Amygdala (tissue), 56 donors: ENCODE measurements at places on chromosomes 1 and 21.

- no peak for DNase-seq
Measured at GRCh38 chr1:226530591-226530990, 18.0 kb upstream of the STUM start.

GRCh38 chr1:31675756-31676155 lies 28.1 kb downstream of the COL16A1 start:
- no peak for DNase-seq

- no peak for DNase-seq
Measured at GRCh38 chr1:168369655-168370054, 89.0 kb downstream of the TBX19 start.

DNA sequence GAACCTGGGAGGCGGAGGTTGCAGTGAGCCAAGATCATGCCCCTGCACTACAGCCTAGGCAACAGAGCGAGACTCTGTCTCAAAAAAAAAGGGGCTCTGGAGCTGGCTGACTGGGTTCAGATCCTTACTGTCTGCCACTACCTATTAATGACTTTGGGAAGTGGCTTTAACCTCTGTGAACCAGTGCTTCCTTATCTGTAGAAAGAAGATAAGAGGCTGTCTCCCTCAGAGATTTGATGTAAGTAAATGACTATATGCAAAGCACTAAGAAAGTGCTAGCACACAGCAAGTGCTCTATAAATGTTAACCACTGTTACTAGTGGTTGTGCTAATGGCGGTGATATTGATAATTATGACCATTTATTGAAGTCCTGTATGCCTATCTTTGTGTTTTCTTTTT lies 94.6 kb downstream of the VPS13D start:
- no peak for DNase-seq

- DNase-seq = no peak
Measured at GRCh38 chr1:221072214-221072613, 193.0 kb downstream of the HLX start.

DNA sequence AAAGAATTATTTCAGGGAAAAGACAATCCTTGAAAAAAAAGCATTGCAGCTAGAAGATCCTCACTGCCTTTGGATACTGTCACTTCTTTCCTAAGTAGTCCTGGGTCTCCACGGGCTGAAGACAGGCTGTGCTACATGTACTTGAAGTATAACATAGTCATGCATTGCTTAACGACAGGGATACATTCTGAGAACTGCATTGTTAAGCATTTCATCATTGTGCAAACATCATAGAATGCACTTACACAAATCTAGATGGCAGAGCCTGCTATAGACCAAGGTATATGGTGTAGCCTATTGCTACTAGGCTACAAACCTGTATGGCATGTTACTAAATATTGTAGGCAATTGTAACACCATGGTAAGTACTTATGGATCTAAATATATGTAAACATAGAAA lies 54.0 kb downstream of the KIAA0040 start:
- no peak for DNase-seq

DNA sequence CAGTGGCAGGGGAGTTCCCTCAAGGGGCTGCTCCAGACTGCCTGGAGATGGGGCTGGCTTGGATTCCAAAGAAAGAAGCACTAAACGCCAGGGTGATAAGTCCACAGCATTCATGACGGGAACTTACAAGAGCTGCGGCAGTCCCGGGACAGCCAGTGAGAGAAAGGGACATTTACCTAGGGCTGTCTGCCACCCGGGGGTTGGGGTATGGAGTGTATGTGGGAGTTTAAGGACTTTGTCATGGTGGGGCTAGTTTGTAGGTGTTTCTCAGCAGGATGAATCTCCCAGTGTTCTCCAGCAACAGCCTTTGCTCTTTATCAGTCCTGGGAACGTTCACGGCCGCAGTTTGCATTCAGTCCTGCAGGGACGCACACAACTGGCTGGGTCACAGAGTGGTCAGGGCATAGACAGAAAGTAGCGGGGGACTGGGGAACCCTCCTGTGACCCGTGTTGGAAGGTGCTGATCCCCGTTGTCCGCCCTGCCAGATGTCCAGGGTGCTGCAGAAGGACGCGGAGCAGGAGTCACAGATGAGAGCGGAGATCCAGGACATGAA lies 41.4 kb upstream of the HMGN1 start:
- DNase-seq = no peak

- no peak for DNase-seq
Measured at GRCh38 chr1:37483785-37484184, 9.4 kb downstream of the ZC3H12A start.

DNA sequence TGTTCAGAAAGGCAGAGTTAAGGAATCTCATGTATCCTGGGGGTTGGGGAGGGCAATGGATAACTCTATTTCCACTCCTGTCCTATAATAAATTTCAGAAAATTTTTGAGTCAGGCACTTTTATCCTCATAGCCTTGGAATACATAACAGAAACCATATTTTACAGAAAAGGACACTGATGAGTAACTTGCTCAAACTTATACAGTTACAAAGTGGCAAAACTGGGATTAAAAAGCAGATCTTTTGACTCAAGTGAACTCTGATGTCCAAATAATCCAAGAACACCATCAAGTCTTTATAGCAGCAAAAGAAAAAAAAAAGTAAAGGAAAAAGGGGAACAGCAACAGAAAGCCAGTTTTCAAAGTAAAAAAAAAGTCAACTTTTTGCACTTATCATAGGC lies 36.9 kb downstream of the PHC2 start:
- no peak for DNase-seq

DNA sequence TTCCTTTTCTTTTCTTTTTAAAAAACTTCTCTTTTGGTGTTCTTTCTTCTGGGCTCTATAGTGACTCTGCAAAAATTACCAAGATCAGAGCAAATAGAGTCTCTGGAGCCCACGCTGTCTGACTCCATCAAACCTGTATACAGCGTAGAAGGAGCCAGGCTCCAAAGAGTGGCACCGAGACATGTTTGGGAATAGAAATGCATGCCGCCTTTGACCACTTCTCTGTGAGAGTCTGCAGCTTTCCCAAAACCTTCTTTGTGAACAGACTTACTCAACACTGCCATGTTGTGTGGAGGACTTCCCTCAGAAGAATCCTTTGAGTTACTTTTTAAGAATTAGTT lies 55.3 kb downstream of the GORAB start:
- no peak for DNase-seq

- no peak for DNase-seq
Measured at GRCh38 chr21:33512481-33512880, 21.0 kb upstream of the DNAJC28 start.

GRCh38 chr1:175792136-175792535 lies 48.7 kb upstream of the TNR start:
- DNase-seq = no peak

- DNase-seq = no peak
Measured at GRCh38 chr1:244230470-244230869, 179.4 kb downstream of the ZBTB18 start.

GRCh38 chr1:2091611-2092604 lies 41.7 kb downstream of the PRKCZ start:
- peak; percentile 38 for DNase-seq

GRCh38 chr1:29062157-29062942 lies 61.4 kb downstream of the TMEM200B start:
- DNase-seq = no peak

- DNase-seq = no peak
Measured at GRCh38 chr1:20988943-20989342, 187.8 kb downstream of the EIF4G3 start.

DNA sequence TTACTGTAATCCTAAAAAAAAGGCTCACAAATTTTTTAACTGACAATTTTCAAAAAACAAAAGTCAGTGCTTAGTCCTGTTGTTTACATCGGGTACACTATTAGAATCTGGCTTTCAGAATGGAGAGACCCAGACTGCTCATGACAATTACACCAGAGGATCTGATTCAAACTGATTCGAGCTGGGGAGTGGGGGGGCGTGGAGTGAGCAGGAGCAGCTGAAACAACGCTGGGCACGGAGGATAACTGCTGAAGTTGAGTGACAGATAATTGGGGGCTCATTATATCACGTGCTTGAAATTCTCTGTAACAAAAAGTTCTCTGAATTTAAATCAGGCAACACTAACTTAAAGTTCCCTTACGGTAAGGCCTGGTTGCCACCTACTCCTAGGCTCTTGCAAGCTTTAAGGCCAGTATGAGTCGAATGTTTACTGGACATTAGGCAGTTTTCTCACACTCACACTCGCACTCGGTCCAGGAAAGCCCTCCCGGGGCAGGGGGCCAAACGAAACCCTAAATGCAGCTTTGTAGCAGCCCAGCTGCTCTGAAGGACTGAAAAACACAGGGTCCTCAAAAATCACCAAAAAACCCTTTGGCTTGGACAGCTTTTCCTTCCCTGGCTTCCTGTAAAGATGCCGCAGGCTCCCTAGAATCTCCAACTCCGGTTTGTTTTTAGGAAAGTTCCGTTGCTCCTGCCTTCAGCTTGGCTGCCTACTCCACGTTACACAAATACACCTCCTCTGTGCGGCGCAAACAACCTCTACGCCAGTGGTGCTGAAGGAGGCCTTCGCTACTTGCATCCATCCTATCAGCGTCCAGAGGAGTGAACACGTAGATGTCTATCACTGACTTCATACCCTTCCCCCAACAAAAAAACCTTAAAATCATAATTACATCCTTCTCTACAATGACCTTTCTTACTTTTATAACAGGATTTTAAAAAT lies 42.9 kb downstream of the CAPZB start:
- no peak for DNase-seq

- DNase-seq = no peak
Measured at GRCh38 chr1:81010126-81010525, 790.6 kb upstream of the ADGRL2 start.

- DNase-seq = no peak
Measured at GRCh38 chr1:37978541-37978940, 11.3 kb downstream of the SF3A3 start.

DNA sequence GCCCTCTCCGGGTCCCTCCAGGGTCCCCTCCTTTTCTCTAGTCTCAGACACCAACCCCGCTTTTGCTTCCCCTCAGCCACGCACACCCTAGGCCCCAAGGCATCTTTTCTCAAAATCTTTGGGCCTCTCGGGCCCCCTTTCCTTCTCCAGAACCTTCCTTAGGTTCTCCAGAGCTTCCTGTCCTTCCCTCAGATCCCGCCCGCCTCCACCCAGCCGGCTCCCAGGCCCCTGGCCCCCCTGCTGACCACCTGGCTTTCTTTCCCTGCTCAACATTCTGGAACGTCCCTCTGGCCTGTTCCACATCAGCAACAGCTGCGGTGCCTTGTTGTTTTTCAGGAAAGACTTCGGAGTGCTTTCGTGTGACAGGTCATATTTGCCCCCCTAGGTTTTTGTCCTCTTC lies 1.2 kb downstream of the ZDHHC18 start:
- no peak for DNase-seq

GRCh38 chr1:38077523-38078147 lies 31.0 kb upstream of the POU3F1 start:
- DNase-seq = no peak

GRCh38 chr1:35577071-35577998 lies 4.2 kb downstream of the TFAP2E start:
- DNase-seq = no peak

- DNase-seq = no peak
Measured at GRCh38 chr1:113253187-113253586, 137.1 kb upstream of the MAGI3 start.

DNA sequence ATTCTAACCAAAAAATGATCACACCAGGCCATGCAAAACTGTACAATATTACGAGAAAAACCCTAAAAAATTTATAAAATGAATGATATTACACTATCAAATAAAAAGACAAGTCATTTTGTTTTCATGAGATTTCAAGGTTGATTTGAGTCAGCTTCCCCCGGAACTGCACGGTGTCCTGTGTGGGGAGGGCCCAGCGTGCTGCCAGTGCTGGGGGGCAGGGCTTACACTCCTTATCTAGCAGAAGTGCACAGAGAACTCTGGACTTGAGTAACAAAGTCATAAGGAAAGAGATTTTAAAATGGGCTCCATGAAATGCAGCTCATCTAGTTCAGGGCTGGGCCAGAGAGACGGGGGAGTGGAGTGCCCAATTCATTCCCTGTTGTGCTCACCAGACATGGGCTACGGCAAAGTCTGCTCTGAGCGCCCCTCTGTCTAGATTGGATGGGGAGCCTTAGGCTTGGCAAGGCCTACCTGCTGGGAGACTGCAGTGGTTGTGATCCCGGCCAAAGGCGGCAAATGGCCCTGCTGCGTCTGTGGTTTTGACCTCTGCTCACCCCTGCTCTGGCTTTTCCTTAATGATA lies 50.1 kb downstream of the COQ8A start:
- DNase-seq = no peak

- no peak for DNase-seq
Measured at GRCh38 chr1:245600658-245601057, 445.9 kb downstream of the KIF26B start.

GRCh38 chr1:113800487-113800886 lies 11.8 kb downstream of the RSBN1 start:
- DNase-seq = no peak

DNA sequence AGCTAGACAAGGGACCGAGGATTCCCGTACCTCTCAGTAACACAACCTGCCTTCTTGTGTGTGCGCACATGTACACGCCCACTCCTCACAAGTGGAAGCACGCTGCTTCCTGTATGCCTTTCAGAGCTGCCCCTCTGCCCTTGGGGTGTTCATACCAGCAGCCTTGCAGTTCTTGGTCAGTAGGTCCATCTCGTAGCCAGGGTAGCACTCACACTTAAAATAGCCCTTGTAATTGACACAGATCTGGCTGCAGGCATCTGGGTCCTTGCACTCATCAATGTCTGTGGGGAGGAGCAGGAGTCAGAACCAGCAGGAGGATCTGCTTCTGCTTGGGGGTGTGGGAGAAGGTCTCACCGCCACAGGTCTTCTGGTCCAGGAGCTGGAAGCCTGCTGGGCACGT lies 32.6 kb upstream of the MAGOH start:
- no peak for DNase-seq

- DNase-seq = no peak
Measured at GRCh38 chr1:80666073-80666472, 1134.7 kb upstream of the ADGRL2 start.

- DNase-seq = no peak
Measured at GRCh38 chr1:191101960-191102359, 624.3 kb upstream of the BRINP3 start.

DNA sequence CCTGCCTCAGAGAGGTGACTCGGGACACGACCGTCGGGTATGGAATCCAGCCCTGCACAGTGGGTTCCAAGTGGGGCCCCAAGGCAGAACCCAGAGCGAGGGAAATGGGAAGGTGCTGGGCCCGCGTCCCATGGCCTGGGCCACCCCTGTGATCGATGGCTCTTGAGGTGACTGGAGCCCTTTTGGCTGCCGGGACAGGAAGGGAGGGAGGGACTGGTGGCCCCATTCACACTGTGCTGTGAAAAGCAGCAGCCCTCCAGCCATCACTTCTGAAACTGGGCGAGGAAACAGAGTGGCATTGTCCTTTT lies 110.4 kb upstream of the IFFO2 start:
- no peak for DNase-seq
